Activated gamma-delta T cell treated with anti-CD3 and anti-CD28 coated beads, Interleukin-2, amount 50 U/mL, for 16 hours (primary cell): ENCODE measurements at places on chromosomes 11 and 22.

DNA sequence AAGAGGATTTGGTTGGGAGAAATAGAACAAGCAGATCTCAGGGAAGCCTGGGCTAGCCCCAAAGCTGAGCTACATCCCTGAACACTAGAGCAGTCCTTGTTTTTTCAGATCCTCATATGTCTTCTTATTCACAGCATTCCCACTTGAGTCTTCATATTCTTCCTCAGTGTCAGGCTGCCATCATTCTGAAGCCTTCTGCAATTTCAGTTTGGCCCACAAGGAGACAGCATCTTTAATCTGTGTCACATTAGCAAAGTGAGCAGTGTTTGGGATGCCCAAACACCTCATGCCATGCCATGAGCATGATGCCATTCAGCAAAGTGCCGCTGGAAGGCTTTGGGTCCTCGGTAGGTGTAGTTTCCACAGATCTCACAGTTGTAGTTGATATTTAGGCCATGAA lies 56.6 kb downstream of the SCN3B start:
- DNase-seq = no peak

DNA sequence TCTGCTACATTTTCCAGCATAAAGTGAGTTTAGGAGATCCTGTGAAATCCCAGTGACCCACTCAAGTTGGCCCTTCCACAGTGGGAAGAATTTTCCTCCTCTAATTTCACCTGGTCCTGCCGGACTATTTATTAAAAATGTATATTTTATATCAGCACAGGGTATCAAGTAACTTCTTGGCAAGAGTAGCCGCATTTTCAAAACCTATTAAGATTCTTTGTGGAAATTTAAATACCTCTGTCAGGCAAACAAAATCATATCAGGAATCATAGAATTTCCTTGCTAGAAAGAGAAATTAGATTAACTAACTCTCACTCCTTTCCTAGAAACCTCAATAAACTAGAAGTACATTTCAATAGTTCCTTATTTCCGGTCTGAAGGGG lies 9.7 kb downstream of the MN1 start:
- DNase-seq = no peak

- DNase-seq = no peak
These were observed 21.2 kb upstream of the FEZ1 start for GRCh38 chr11:125517116-125517770.

DNA sequence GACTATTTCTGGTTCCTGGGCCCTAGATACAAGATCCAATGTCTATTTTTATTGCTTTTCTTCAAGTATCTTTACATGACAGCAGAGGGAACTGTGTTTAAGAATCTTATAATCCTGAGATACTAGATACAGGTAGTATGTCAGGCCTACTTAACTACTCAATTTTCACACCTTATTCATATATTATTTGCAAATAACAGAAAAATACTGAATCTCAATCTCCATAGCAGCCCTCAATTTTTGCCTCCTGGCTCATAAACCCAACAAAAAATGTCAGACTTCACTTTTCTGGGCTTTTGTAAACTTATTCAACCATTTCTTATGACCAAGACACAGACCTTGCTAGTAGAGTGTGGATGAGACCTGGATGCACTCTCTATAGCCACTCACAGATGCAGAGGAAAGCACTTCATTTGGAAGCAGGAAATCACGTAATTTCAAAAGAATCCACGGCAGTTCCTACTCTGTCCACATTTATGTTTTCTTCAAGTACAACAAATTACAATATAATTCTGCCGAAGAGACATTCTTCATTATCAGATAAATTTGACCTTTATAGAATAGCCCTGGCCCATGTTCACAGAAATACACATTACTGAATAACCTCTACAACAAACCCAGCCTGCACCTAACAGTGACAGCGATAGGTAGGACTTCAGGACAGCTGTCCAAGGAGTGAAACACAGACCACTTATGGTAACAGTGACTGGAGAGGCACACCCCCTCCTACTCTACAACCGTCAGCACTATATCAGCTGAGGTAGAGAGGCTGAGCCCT lies 62.0 kb upstream of the YPEL1 start:
- no peak for DNase-seq

DNA sequence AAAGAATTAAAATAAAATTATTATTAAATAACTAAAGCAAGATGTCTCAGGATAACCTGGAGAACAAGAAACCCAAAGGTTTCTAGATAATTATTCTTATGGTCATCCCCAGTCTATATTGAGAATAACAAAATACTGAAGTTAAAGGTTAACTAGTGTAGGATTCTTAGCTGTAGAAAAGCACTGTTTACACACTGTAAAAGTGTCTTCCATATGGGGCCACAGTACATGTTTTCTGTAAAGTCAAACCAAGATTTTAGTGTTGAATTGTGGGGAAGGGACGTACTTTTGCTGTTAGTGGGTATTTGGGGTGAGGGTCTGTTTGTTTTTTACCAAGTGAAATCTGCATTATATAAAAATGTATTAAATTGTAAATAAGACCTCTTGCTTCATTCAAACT lies 47.5 kb upstream of the SOX6 start:
- DNase-seq = no peak

DNA sequence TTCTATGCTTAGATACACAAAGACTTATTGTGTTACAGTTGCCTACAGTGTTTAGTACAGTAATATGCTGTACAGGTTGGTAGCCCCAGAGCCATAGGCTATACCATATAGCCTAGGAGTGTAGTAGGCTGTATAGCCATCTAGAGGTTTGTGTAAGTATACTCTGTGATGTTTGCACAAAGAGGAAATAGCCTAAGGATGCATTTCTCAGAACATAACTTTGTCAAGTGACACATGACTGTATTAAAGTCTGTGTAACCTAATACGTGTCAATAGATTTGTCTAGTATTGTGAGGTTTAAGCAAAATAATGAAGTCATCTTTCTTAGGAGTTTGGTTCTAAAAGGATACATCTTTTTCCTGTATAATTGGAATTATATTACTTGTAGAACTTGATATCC lies 5.5 kb downstream of the ZC3H12C start:
- no peak for DNase-seq

DNA sequence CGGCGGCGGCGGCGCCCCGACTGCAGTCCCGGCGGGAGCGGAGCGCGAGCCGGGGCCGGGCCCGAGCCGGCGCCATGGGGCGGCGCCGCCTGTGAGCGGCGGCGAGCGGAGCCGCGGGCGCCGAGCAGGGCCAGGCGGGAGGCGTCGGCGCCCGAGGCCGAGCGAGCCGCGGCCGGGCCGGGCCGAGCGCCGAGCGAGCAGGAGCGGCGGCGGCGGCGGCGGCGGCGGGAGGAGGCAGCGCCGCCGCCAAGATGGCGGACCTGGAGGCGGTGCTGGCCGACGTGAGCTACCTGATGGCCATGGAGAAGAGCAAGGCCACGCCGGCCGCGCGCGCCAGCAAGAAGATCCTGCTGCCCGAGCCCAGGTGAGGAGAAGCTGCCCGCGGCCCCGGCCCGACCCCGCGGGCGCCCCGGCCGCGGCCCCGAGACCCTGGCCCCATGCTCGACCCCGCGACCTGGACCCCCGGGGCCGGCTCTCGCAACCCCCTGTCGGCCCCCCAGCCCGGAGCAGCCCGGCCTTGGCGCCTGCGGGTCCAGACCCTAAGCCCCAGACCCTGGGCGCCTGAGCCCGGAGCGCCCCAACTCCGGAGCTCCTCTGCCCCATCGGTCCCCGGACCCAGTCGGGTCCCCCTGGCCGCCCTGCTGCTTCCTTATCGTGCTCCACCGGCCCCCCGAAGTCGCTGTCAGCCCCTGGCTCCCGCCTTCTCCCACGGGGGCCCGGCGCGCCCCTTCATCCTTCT lies at the start of gene GRK2:
GRK2 (plus strand) TSS at position 25 of the 739 bp plus-strand sequence; CDS start at position 252, 227 bp downstream.
- DNase-seq = no peak
